ENCODE measurements at places on chromosomes 7 and 10.

GRCh38 chr7:19133390-19133789, 11.8 kb downstream of the FERD3L start:
- DNase-seq = no peak

GRCh38 chr10:30701451-30702173, 72.1 kb upstream of the LYZL2 start:
- DNase-seq = no peak

DNA sequence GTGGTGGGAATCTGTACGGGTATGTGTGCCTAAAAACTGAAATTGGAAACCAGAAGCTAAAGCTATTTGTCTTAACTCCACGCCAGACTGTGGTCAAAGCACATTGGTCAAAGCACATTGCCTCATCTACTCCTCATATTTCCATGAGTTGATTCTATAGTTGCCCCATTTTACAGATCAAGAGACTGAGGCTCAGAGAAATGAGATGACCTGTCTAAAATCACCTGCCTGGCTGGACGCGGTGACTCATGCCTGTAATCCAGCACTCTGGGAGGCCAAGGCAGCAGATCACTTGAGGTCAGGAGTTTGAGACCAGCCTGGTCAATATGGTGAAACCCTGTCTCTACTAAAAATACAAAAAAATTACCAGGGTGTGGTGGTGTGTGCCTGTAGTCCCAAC, 21.7 kb upstream of the MNX1 start:
- DNase-seq = no peak

- DNase-seq = no peak
Measured at GRCh38 chr7:156503196-156503595, 137.4 kb upstream of the RNF32 start.

DNA sequence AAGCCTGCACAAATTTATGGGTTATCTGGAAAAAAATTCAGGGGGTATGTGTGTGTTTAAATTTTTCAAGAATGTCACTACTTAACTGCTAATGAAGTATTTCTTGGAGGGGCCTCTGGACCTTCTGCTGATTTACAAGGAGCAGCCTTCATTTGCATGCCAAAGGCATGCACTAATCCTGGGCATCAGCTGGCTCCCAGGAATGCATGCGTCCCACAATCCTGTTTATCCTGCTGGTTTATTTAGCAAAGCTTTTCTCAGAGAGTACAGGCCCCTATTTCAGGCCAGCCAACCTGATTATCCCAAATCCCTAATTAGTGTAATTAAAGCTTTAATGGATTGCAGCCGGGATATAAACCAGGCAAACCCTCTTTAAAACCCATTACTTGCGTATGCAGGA, 170.4 kb downstream of the TAX1BP1 start:
- no peak for DNase-seq

GRCh38 chr10:43131256-43131655, 7.0 kb upstream of the CSGALNACT2 start:
- no peak for DNase-seq
